GM23338 (cell line): ENCODE measurements at places on chromosomes 13 and 19. TPM values are rescaled to one million over a fixed set of nuclear protein-coding genes. Genes with fewer than 3 reads are reported as not detected.

GRCh38 chr19:45352062-45352461, 11.5 kb downstream of the KLC3 start:
- peaks cover 26% of the 10 kb centered on the region; the same call in 1 of the 2 replicates for H3K36me3 ChIP-seq
- no peak for DNase-seq
- H3K27me3 ChIP-seq: no peaks in the 10 kb centered on the region
- no peak overlapping the region for H3K27ac ChIP-seq
- no peak overlapping the region for H3K4me3 ChIP-seq
- H3K4me1 ChIP-seq: no peaks in the 10 kb centered on the region

DNA sequence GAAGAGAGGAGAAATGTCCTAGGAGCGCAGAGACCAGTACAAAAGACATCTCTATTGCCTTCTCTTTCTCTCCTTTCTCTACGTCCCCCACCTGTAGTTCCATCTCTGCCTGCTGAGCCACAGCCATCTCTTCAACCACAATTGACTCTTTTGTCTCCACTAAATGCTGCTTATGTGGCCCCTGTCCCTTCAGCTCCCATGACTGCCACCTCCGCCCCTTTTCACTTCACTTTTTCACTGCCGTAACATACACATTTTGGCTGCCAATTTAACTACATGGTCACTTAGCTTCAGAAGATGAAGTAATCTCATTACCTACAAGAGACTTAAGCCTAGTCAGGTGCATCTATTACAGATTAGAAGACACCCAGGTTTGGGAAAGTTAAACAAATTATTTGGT, 81.9 kb downstream of the MZT1 start:
- no peak overlapping the region for H3K4me3 ChIP-seq
- no peak for DNase-seq
- no peak overlapping the region for H3K27ac ChIP-seq
- H3K4me1 ChIP-seq: no peaks in the 10 kb centered on the region

DNA sequence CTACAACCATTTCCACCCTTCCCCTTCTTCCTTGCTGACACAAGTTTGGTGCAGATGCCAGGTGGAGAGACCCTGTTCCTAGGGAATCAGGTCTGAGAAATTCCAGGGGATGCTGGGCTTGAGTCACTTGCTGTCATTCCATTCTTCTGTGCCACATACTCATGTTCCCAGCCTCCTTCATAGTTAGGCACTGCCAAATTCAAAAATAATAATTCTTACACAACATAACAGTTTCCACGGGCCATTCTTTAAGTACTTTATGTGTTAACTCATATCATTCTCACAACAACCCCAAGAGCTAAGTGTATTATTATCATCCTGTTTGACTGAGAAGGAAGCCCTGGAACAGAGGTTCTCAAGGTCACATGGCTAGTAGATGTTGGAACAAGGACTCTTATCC, 27.1 kb upstream of the POMP start:
- H3K27ac ChIP-seq: no peak overlapping the region
- H3K36me3 ChIP-seq: no peaks in the 10 kb centered on the region
- no peaks in the 10 kb centered on the region for H3K27me3 ChIP-seq
- H3K4me3 ChIP-seq: no peak overlapping the region

GRCh38 chr19:46180701-46181387, 32.8 kb downstream of the IGFL2 start:
- DNase-seq: no peak
- no peak overlapping the region for H3K4me3 ChIP-seq
- H3K27ac ChIP-seq: no peak overlapping the region
- no peaks in the 10 kb centered on the region for H3K36me3 ChIP-seq
- H3K4me1 ChIP-seq: no peaks in the 10 kb centered on the region

- H3K27ac ChIP-seq: peak overlapping the region; percentile 53
- H3K36me3 ChIP-seq: no peaks in the 10 kb centered on the region
- peaks cover 21% of the 10 kb centered on the region for H3K4me1 ChIP-seq
- 0 out of 2 replicates have a peak overlapping the region, but pooled peaks have one; percentile 3 for H3K4me3 ChIP-seq
- DNase-seq: peak; percentile 95
- H3K27me3 ChIP-seq: no peaks in the 10 kb centered on the region
Observed at GRCh38 chr13:60261432-60262351, 98.0 kb upstream of the DIAPH3 start.

- no peak overlapping the region for H3K27ac ChIP-seq
- peaks cover 8% of the 10 kb centered on the region for H3K4me1 ChIP-seq
- H3K27me3 ChIP-seq: peaks cover 39% of the 10 kb centered on the region
Observed at GRCh38 chr19:39512988-39513387, 2.0 kb upstream of the SELENOV start.

- no peak within 1 kb of the TSS for H3K27ac ChIP-seq
- H3K4me3 ChIP-seq: peak within 1 kb of the TSS; percentile 91
- no peaks in the 10 kb centered on the region for H3K36me3 ChIP-seq
- H3K27me3 ChIP-seq: peaks cover 6% of the 10 kb centered on the region
- H3K4me1 ChIP-seq: peaks cover 31% of the 10 kb centered on the region; the same call in 1 of the 2 replicates
Observed at GRCh38 chr19:35935911-35936737, at the start of gene LRFN3. LRFN3 (plus strand) TSS chr19:35936374; CDS start chr19:35939426, 3,052 bp downstream.

DNA sequence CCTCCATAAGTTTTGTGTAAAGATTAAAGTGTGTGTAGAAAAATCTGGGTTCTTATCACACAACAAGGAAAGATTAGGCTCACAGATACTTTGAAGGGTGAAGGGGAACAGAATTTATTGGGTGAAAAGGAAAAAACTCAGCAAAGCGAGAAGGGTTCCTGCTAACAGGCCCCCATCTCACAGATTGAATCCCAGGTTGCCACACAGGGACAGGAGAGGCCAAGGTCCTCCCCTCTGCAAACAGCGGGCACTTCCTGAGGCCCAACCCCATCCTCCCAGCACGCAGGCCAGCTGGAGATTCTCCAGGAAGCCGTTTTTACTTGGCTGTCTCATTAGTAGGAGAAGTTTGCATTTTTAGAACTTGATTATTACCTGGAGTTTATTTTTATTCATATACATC, 15.2 kb upstream of the ERCC5 start:
- H3K27ac ChIP-seq: no peak overlapping the region
- DNase-seq: peak; percentile 7

DNA sequence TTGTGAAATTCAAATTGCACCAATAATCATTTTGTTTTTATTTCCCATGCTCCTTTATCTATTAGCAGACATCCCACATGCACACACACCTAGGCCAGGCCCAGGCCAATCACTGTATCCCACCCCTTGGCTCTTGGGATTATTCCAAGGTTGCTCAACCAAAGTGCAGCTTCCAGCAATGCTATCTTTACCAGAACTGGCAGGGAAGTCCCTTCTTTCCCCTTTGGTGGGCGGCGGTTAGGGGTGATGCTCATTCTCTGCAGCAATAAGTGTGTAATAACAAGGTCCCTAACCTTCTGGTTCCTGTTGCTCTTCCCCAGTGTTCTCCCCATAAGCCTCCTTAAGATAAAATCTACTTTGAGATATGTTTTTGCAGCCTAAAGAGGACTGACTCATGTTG, 18.3 kb upstream of the KCTD12 start:
- no peak overlapping the region for H3K27ac ChIP-seq
- H3K27me3 ChIP-seq: no peaks in the 10 kb centered on the region
- no peak overlapping the region for H3K4me3 ChIP-seq
- H3K36me3 ChIP-seq: 0 out of 2 replicates have a peak, but pooled peaks cover 4% of the 10 kb centered on the region
- no peak for DNase-seq

DNA sequence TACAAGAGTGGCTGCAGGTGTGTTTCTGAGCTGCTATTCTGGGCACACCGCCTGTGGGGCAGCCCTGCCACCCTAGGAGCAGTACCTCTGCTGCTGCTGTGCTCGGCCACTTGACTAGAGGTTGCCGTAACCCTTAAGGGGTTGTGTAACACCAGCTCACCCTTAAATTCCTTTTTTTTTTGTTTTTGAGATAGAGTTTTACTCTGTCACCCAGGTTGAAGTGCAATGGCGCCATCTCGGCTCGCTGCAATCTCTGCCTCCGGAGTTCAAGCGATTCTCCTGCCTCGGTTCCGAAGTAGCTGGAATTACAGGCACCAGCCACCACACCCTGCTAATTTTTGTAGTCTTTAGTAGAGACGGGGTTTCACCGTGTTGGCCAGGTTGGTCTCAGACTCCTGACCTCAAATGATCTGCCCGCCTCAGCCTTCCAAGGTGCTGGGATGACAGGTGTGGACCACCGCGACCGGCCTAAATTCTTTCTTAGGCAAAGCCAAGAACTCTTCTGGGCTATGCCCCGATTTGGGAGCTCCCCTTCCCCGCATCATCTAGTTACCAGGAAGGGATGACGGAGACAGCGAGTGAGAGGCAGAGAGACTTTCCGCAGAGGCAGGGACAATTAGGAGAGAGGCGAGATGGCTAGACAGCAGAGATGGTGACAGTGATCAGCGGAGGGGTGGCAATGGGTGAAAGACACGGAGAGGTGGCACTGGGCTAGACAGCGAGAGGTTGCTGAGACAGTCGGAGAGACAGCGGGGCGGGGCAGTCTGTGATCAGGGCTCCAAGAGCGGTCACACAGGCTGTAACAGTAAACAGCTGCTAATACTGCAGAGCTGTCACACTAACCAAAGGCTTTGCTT, 4.4 kb upstream of the LILRA5 start:
- peaks cover 5% of the 10 kb centered on the region; the same call in 1 of the 2 replicates for H3K4me1 ChIP-seq
- H3K27ac ChIP-seq: peak overlapping the region; percentile 35
- H3K4me3 ChIP-seq: peak overlapping the region; percentile 39; the same call in 1 of the 2 replicates
- peak; percentile 44 for DNase-seq
- H3K36me3 ChIP-seq: no peaks in the 10 kb centered on the region; the same call in none of the 2 replicates

GRCh38 chr13:44426461-44426860, 52.8 kb downstream of the SERP2 start:
- no peaks in the 10 kb centered on the region for H3K27me3 ChIP-seq
- H3K27ac ChIP-seq: no peak overlapping the region
- H3K4me3 ChIP-seq: no peak overlapping the region

DNA sequence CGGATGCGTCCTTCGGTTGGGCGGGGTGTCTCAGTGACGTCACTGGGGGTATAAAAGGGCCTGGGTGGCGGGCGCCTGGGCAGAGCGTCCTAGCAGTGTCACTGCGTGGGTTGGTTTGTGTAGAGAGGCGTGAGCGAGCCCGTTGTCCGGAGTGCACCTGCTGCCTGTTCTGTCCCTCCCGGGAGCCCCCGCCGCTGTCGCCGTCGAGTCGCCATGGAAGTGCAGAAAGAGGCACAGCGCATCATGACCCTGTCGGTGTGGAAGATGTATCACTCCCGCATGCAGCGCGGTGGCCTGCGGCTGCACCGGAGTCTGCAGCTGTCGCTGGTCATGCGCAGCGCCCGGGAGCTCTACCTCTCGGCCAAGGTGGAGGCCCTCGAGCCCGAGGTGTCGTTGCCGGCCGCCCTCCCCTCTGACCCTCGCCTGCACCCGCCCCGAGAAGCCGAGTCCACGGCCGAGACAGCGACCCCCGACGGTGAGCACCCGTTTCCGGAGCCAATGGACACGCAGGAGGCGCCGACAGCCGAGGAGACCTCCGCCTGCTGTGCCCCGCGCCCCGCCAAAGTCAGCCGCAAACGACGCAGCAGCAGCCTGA, 2.9 kb downstream of the IER2 start:
- peaks cover 15% of the 10 kb centered on the region for H3K4me1 ChIP-seq
- no peak for DNase-seq
- H3K4me3 ChIP-seq: peak overlapping the region; percentile 100
- H3K27ac ChIP-seq: peak overlapping the region; percentile 100; the same call in 1 of the 2 replicates

DNA sequence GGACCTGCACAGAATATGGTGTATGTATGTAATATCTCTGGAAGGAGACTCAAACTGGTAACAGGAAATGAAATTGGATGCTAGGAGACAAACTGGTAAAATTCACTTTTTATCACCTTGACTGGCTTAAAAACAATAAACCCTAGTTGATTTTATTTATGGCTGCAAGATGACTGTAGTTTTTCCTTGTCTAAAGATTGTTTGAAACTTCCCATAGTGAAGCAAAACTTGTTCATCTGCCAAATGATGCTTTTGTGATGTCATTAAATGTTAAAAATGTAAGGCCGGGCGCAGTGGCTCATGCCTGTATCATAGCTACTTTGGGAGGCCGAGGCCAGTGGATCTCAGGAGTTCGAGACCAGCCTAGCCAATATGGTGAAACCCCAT, 2.5 kb upstream of the ECH1 start:
- no peak for DNase-seq
- H3K27me3 ChIP-seq: no peaks in the 10 kb centered on the region
- no peak overlapping the region for H3K4me3 ChIP-seq
- H3K4me1 ChIP-seq: peaks cover 18% of the 10 kb centered on the region
- H3K36me3 ChIP-seq: peaks cover 32% of the 10 kb centered on the region
- H3K27ac ChIP-seq: peak overlapping the region; percentile 80; the same call in 1 of the 2 replicates

DNA sequence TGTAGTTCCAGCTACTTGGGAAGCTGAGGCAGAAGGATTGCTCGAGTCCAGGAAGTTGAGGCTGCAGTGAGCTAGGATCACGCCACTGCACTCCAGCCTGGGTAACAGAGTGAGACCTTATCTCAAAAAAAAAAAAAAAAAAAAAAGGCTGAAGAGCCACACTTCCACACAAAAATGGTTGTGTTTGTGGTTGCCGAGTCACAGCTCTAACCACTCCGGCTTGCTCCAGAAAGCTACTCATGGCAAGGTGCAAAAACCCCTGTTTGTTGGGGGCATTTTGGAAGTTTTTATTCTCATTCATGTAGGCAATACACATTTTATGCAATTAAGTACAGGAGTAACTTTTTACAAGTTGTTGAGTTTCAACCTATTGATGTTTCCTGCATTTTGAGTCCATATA, 93.5 kb downstream of the INSR start:
- H3K36me3 ChIP-seq: no peaks in the 10 kb centered on the region
- H3K27ac ChIP-seq: no peak overlapping the region
- no peaks in the 10 kb centered on the region for H3K27me3 ChIP-seq
- no peak for DNase-seq

DNA sequence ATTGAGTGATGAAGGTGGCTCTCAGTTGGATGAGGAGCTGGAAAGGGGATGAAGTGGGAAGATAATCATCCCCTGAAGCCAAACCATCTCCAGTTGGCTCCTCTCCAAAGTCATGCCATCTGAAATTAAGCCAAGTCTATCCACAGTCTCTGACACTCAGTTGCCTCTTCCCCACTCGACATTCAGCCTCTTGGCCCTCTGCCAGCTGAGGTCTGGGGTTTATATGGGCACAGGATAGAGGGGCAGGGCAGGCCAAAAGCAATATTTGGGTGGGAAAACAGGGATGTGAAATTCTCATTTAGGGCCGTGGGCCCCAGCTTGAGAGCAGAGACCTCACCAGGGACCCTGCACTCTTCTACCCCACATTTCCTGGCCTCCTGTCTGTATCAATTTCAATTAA, 85.9 kb downstream of the SLITRK1 start:
- DNase-seq: no peak
- no peak overlapping the region for H3K27ac ChIP-seq
- no peaks in the 10 kb centered on the region for H3K36me3 ChIP-seq
- H3K27me3 ChIP-seq: no peaks in the 10 kb centered on the region
- H3K4me1 ChIP-seq: peaks cover 6% of the 10 kb centered on the region; the same call in 1 of the 2 replicates
- H3K4me3 ChIP-seq: no peak overlapping the region

Gene CGB3
- not detected in 2 replicates for total RNA-seq

Gene PSG1
- total RNA-seq: not detected in 2 replicates

Gene FAM216B
- total RNA-seq: not detected in 2 replicates

Gene NLRP7
- 1.8 and 2.2 TPM in 2 replicates for total RNA-seq

Gene TMEM161A
- 59.3 and 59.5 TPM in 2 replicates for total RNA-seq

Gene SMG9
- total RNA-seq: 6.3 and 13.2 TPM in 2 replicates

Gene MTRF1
- total RNA-seq: 22.6 and 28.7 TPM in 2 replicates

Gene NPAS1
- total RNA-seq: 5.0 and 5.6 TPM in 2 replicates

Gene IZUMO2
- 3.1 TPM in 1 of 2 replicates, not detected in the other for total RNA-seq

Gene FPR3
- total RNA-seq: not detected in 2 replicates

Gene CBARP
- total RNA-seq: 10.8 and 14.1 TPM in 2 replicates

Gene EDNRB
- 28.9 and 29.2 TPM in 2 replicates for total RNA-seq

Gene TEX26
- not detected in 2 replicates for total RNA-seq

Gene RNF113B
- not detected in 2 replicates for total RNA-seq

Gene ZNF260
- 32.6 and 35.9 TPM in 2 replicates for total RNA-seq
